Occipital lobe (tissue), 3 donors: ENCODE measurements at places on chromosomes 12 and 14.

GRCh38 chr12:110726708-110727369 lies 15.9 kb downstream of the PPP1CC start:
- no peak for DNase-seq

DNA sequence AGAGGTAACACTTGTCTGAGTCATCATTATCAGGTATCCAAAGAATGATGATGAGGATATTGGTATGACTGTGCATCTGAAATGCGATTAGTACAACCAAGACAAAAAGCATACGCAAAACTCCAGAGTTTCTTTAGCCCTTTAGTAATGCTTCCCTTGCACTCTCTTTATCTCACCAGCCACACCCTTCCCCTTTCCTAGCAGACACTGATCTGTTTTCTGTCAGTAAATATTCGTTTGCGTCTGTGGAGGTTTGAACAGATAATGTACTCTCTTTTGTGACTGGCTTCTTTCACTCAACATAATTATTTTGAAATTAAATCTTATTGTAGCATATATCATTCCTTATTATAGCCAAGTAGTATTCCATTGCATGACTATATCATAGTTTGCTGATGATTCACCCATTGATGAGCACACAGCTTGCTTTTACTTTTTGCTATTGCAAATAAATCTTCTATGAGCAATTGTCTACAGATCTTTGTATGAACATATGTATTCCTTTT lies 775.7 kb downstream of the SLC6A15 start:
- no peak for DNase-seq

- no peak for DNase-seq
Observed at GRCh38 chr14:29321646-29322045, 555.1 kb downstream of the FOXG1 start.

GRCh38 chr14:77470224-77470870 lies 12.5 kb downstream of the AHSA1 start:
- no peak for DNase-seq

DNA sequence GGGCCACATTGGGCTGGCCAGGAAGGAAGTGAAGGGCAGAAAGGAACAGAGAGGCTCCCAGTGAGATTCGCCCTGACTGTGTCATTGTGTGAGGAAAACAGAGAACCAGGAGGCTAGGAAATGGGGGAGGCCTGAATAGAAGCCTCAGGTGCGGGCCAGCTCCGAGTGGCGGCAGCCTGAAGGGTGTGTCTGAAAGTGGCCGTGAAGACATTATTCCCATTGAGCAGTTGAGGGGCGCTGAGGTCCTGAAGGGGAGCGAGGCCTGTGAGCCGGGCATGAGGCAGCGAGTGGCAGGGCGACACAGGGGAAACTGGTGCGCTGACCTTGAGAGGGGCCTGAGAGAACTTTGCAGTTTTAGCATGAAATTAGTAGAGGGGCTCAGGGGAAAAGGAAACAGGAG lies 6.9 kb downstream of the CLBA1 start:
- DNase-seq, result no peak

DNA sequence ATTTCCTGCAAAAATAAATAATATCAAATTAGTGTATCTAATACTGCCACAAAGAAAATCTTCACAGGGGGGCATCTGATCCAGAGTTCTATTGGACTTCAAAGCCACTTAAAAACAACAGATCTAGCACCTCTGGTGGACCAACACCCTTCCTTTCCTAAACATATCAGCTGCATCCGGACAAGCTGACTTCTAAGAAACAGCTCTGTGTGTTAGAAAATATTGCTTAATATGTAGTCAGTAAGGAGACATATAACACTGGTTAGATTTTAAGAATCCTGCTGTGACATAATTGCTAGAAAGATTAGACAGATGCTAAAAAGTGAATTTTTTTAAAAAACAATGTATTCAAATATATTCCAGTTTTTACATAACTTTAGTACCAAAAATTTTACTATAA lies 61.1 kb upstream of the PTPRB start:
- DNase-seq, result no peak

- DNase-seq, result no peak
Observed at GRCh38 chr14:64117671-64118402, 176.3 kb downstream of the ESR2 start.

GRCh38 chr14:74599946-74600345 lies 12.1 kb downstream of the LTBP2 start:
- no peak for DNase-seq

DNA sequence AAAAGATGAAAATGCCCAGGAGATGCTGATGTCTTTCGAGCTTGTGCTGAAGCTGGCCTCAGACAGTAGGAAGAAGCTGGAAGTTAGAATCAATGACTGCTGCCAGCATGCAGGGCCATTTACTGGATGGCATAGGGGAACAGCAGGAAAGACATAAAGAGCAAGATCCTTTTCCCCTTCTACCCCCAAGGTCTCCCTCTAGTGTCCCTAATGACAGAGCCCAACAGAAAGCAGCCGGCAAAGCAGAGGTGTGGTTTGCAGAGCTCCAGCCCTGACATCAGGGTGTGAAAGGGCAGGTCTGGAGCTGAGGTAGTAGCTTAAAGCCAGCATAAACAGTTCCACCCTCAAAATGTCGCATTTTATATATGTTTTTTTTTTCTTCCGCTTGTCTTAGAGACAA lies 1560.7 kb upstream of the TMEM132C start:
- no peak for DNase-seq

GRCh38 chr12:100528471-100529127 lies 44.9 kb upstream of the GAS2L3 start:
- DNase-seq, result no peak

DNA sequence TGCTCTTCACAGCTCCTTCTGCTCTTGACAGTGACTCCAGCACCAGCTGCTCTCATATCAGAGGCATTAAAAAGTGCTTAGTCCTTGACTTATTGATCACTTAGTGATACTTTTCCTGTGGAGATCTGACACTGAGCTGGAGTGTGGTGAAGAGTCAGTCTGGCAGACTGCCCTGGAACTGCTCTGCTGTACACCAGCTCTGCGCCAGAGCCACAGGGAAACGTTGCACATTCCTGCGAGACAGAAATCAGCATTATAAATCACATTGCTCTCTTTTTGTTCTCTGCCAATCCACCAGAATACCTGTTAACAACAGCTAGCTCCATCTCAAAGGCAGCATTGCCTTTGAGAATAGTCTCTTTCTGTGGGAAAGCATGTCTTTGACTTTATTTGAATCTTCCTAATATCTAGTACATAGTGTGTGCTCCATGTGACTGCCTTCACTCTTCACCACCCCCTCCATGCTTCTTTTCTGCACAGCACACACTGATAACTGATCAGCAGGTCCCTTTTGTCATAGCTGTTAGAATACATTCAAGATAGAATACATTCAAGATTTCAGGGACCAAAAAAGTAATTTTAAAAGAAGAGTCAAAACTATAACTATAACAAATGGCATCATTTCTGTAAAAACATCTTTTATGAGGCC lies 48.2 kb upstream of the VSX2 start:
- no peak for DNase-seq

- DNase-seq, result no peak
Observed at GRCh38 chr14:98168211-98168985, 1103.6 kb downstream of the BCL11B start.

- no peak for DNase-seq
Observed at GRCh38 chr12:131499864-131500190, 211.1 kb upstream of the SFSWAP start.

DNA sequence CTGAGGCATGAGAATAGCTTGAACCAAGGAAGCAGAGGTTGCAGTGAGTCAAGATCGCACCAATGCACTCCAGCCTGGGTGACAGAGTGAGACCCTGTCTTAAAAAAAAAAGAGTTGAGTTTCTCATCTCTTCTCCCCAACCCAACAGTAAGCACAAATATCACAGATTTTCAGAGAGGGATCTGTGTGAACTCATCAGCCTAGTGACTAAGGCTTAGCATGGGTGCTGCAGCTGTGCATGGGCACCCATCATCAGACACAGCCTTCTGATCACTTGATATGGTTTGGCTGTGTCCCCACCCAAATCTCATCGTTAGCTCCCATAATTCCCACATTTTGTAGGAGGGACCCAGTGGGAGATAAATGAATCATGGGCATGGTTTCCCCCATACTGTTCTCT lies 298.9 kb downstream of the PCNX1 start:
- no peak for DNase-seq

- no peak for DNase-seq
Observed at GRCh38 chr12:30989754-30990153, 63.2 kb downstream of the TSPAN11 start.

DNA sequence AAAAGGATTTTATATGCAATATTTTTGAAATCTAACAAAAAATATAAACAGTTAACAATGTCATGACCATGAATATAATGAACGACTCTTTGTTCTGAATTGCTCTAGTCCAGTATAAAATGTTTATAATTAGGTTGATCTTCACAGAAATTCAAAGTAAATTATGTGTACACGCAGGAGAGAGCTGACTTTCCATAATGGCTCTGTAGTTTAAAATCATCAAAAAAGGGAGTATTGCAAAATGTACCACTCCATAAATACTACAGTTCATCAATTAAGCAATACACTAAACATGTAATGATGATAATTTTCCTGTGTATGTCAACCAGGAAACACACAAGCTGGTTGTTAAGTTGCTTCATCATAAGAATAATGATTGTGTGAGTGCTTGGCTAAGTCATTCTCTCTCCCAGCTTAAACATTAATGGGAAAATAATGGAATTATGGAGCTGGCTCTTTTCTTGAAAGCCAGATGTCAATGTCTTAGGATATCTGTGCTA lies 189.5 kb upstream of the PLEKHG7 start:
- no peak for DNase-seq

DNA sequence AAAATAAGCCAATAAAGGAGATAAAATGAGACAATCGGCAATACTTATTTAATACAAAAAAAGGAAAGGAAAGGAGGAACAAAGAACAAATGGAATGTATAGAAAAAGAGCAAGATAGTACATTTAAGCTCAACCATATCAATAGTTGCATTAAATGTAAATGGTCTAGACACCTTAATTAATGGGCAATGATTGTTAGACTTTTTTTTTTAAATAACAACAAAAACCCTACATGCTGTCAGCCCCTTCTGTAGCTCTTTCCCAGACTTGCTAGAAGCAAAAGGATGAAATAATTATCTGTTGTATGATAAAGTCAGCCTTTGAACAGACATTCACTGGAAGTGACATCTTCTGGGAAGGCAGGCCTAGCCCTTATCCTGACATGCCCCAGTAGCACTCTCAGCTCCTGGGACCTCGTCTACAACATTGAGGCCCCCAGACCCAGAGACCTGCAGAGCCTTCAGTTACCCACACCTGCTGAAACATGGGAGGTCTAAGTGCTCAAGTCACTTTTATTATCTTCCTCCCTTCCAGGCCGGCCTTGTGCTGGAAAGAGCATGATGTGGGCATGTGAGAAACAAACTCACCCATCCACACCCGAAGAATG lies 13.4 kb downstream of the SIVA1 start:
- no peak for DNase-seq

DNA sequence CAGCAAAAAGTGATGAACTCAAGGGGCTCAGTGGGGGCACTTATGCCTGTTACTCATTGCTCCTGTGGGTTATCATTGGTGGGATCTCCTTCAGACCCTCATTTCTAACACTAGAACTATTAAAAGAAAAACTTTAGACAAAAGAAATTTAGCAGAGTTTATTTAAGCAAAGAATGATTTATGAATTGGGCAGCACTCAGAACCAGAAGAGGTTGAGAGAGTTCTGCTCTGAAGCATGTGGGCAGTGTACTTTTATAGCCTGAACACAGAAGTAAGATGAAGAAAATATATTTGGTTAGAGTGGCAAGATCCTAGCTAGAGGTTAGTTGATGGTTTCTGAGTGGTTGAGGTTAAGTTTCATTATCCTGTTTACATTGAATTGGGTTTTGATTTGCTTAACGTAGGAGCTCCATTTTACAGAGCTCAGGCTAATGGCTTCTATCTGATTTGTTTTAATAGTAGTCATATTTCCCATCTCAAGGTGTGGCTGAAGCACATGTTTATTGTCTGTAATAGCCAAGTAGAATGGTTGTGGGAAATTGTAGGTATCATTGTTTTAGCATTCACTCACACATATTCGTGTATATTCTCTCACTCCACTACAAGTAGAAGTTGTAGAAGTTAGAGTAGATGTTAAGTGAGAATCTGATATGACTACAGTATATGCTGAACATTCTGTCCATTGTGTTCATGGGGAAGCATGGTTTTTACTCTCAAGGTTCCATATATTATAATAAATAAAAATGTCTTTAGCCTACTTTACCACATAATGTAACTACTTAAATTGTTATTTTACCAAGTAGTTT lies 27.6 kb downstream of the LEMD3 start:
- DNase-seq, result no peak

DNA sequence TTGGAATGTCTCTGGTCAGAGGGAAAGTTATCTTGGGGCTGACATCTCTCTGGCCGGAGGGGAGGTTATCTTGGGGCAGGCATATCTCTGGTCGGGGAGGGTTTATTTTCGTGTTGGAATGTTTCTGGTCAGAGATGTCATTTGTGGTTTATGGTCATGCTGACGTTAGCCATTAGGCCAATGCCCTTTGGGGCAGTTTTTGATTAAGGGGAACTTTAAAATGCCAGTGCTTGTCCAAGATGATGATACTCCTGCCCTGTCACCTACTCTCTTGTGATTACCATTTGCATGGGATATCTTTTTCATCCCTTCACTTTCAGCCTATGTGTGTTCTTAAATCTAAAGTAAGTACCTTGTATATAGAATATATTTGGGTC lies 29.0 kb upstream of the A2M start:
- no peak for DNase-seq

DNA sequence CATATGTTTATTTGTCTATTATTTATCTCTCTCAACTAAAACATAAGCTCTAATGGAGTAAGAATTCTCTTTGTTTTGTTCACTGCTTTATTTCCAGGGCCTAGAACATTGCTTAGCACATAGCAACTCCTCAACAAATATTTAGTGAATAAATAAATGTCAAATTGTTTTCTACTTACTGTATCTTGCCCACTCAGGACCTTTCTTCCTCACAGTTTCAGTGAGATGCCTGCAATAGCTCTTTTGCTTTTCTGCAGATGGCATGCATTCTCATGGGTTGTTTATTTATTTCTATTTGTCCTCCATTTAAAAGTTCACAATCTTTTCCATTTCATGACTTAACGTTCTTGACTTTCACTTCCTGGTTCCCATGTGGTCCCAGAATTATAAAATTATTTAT lies 94.9 kb upstream of the TTC7B start:
- DNase-seq, result no peak

- DNase-seq, result no peak
Observed at GRCh38 chr12:13204428-13204827, 7.9 kb downstream of the EMP1 start.

DNA sequence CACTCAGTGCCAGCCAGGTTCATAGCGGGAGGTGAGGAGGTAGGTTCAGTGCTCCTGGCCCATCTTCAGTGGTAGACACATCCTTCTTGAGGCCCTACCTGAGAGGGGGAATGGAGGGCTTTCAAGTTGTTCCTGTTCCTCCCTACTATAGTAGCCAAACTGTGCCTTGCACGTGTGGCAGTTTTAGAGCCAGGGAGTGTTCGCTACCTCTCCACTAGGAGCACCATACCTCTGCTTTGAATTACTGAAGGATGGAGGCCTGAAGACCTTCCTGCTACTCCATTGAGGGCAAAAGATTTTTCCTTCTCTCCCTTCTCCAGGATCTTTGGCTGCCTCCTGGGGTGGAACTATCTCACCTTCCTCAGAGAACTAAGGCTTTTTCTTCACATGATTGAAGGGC lies 5.9 kb upstream of the ALG10 start:
- no peak for DNase-seq

- DNase-seq, result no peak
Observed at GRCh38 chr14:105275267-105275946, 25.4 kb downstream of the BRF1 start.
